ENCODE measurements at places on chromosomes 1 and 21.

- DNase-seq = no peak
These were observed 1.2 kb downstream of the RGL1 start for GRCh38 chr1:183806125-183806524.

- no peak for DNase-seq
These were observed 104.8 kb upstream of the WNT4 start for GRCh38 chr1:22247527-22248245.

DNA sequence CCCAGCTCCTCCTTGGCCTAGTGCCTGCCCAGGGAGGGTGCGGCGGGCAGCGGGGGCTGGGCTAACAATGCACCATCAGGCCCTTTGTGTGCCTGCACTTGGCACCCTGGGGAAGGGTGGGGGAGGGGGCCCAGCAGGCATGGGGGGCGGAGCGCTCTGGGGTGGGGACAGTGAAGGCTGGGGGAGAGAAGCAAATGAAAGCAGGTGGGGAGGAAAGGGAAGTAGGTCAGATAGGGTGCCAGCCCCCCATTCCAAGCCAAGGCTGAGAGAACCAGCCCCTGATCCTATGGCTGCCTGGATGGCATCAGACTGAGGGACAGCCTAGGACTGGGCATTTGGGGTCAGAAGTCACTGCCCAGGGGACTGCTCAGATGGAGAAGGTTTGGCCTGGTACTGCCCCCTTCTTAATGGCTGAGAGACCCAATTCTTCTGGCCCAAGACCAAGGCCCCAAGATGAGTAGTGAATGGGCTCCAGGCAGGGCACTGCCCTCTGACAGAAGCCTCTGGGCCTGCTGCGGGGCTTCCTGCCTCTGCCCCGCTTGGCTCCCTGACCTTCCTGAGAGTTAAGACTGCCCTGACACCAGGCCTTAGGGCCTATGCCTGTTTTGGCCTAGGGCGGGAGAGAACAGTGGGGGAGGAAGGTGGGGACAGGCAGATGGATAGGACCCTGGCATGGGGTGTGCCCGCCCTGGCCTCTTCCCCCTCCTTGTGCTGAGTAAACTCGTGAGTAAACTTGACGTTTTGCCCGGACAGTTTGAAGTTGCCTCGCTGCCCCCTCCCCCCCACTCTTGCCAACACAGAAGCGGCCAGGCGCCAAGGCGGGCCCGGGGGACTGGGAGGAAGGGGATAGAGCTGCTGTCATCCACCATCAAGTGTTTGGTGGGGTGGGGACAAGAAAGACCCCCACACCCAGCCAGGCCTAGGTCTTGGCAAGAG is 2.7 kb downstream of the ZBTB7B start:
- DNase-seq = no peak

GRCh38 chr1:94257444-94257843 is 20.1 kb upstream of the ARHGAP29 start:
- no peak for DNase-seq

DNA sequence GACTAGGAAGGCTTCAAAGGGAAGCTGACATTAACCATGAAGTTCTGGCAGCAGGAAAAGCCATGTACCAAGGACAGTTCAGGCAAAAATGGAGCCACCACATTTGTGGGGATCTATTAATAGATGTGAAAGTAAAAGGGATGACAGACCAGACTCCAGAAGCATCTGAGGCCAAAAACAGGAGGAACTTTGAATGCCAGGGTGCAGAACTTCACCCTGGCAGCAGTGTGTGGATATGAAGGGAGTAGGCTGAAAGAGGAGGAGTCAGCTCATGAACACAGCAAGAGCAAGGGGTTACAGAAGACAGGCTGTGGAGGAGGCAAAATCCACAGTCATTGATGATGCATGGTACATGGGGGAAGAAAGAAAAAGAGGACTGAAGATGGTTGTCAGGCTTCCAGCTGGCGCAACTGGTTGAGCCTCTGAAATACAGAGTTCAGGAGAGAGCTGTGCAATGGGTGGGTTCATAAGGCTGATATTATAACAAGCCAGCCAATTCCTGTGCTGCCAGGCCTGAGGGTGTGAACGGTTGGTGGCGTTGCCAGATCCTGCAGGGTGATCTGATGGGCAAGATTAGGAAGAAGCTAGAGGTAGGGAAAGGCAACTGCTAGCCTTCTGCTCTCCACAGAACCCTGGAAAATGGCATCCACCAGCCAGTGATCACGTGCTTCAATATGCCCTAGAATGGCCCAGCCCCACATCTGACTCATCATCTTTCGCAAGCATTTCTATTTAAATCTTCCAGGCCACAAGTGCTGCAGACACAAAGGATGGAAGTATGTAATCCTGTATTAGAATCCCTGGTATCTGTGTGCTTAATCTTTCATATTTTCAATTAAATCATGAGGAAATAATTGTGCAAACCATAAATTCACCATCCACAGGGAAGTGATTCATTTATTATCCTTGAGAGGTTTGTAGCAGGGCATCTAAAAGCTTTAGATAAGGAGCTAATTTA is 81.9 kb downstream of the SLC25A24 start:
- no peak for DNase-seq

DNA sequence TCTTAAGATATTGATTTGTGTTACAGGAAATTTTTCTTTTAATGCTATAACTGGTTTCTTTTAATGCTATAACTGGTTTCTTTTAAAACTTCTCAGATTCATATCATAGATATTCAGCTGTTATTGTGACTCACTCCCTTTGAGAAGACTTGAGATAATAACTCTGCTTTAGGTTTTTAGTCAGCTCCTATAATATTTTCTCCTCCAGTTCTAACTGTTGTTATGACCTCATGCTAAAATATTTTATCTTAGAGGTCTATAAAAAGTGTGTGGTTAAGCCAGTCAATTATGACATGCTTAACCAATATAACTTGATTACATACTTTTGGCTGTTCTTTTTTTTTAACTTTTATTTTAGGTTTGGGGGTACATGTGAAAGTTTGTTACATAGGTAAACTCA is 280.2 kb downstream of the PTGER3 start:
- DNase-seq = no peak

- DNase-seq = no peak
These were observed 3.5 kb upstream of the TTC22 start for GRCh38 chr1:54804471-54805132.

- DNase-seq = peak; percentile 54
These were observed 14.1 kb downstream of the HENMT1 start for GRCh38 chr1:108646648-108647269.

GRCh38 chr1:39539252-39539790 is 37.3 kb downstream of the PABPC4 start:
- DNase-seq = no peak
